ENCODE measurements at places on chromosomes 12 and 14. TPM values are rescaled to one million over a fixed set of nuclear protein-coding genes. Genes with fewer than 3 reads are reported as not detected.

DNA sequence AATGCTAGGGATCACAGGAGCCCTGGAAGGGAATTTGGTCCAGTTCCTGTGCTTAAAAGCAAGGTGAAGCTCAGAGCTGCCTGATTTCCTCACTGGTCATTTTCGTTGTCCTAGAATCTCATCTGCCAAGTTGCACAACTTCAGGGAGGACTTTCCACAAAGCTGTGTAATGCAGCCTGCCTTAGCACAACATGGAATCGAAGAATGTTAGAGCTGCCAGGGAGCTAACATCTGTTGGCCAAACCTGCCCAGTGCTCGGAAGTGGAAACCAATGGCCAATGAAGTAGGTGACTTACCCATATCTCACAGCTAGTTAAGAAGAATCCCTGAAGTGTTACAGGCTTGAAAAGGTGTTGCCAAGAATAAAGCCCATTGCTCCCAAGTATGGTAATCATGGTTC, 79.9 kb upstream of the SSTR1 start:
- DNase-seq: no peak

- DNase-seq: no peak
Observed at GRCh38 chr14:50479041-50479440, 53.3 kb downstream of the MAP4K5 start.

DNA sequence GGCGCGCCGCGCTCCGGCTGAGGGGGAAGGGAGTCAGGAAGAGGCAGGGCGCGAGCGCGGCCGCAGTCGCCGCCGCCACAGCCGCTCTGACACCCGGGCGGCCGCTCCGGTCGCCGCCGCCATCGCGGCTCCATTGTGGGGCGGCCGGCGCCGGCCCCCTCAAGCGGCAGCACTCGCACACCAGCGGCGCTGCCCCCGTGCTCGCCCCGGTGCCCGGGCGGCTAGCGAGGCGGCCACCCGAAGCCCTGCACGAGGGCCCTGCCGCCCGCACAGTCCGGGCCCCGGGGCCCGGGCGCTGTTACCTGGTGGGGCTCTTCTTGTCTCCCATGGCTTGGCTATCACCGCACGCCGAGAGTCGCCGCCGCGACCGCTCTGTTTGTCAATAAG, 202 bp downstream of the YAF2 start:
- no peak for DNase-seq

GRCh38 chr14:91796617-91797347, 64.9 kb upstream of the CATSPERB start:
- no peak for DNase-seq

DNA sequence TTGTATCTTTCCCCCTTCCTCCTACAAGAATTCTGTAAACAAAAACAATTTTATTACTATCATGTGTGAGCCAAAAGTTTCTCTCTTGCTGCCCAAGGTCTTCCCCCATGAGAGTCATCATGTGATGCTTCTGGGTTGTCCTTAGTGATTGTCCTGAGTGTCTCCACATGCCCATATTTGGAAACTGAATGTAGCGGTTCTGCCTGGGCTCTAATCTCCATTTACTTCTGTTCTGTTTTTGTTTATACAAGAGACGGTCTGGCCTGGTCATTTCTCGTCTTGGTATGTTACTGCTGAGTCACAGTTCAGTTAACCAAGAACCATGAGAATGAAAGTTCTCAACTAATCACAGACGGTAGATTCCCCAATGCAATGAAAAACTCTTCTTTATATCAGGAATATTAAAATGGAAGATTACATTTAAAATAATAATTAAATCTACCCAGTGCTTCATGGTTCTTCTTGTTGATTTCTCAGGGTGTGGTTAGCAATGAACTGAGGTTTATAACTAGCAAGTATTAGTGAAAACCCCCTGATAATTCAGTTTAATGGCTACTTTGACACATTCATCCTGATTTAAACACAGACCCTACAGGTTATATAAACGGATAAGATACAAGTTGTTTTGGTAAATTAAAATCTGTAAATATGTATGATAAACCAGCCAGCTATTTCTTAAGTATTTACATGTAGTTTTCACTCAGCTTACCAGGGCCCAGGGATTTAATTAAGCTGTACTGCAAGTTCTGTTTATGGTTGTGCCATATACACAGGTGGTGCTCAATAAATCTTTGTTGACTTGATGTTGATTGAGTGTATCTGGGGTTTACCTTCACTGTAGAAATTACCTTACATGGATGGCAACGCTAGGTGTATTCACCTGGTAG, 81.1 kb downstream of the PELI2 start:
- DNase-seq: peak; percentile 82

DNA sequence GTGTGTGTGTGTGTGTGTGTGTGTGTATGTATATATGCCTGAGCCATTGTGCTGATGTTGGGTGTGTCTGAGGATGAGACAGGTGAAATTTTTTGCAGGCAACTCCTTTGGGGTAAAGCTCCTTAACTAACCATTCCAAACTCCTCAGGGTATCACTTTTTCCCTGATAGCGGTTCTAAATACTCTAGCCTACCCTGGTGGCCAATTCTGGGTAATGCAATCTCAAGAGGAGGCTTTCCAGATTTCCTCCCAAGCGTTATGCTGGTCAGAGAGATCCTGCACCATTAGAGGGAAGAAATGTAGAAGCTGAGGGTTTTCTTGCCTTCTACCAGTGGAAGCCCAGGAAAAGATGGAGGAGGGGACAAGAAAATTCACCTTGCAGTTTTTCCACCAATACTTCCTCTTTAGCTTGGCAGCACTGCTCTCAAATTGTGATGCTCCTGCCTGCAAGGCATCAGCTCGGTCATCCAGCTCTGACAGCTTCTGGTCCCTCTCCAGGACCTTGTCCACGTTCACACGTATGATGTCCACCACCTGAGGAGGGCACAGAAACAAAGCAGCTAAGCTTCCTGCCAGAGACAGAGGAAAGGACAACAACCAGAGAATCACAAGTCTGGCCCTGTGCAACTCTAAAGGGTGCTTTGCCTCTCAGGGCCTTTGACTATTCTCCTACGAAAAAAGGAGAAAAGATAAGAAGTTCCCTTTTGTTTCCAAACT, 4.9 kb downstream of the VAMP1 start:
- DNase-seq: peak; percentile 74

GRCh38 chr14:72961579-72962335, 35.5 kb downstream of the DCAF4 start:
- DNase-seq: no peak

SLC2A14 gene
- 4.5 TPM for total RNA-seq

DNA sequence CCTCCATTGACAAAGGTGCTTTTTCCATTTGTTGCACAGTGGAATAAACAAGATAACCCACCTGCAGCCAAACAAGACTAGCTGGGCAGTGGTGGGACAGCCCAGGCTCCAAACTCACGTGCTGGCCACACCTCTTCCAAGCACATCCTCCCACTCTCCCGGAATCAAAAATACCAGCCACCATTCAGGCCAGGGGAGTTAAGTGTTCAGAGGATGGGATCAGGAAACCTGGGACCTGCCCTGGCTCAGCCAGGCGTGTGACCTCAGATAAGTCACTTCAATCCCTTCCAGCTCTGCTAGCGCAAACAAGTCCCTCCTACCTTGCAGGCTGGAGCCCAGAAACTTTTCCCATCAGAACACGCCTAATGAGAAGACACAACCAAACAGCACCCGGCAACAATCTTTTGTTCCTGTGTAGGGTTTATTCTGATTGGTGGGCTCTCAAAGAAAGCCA, 43.3 kb downstream of the ACTN1 start:
- DNase-seq: peak; percentile 44

RBM19 gene
- total RNA-seq: 19.6 TPM

DNA sequence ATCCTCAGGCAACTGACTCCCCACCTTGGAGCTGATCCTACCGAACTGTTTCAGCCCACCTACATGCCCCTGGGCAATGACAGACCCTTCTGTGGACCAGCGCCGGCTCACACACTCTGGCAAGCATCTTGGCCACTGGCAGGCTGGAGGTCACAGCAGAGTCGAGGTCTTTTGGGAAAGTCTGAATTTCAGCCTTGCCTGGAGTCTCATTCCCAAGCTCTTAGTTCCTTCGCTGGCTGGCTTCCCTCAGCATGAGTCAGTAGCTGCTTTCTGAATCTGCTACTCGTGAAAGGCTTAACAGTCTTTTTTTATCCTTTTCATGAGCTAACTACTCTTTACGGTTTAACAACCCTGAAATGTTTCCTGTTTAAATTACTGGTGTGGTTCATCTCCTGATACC, 44.5 kb downstream of the ASCL4 start:
- DNase-seq: no peak

SLC17A8 gene
- total RNA-seq: 0.11 TPM

GRCh38 chr12:27193854-27194544, 50.1 kb upstream of the STK38L start:
- no peak for DNase-seq

CEP170B gene
- 13.8 TPM for total RNA-seq

DNA sequence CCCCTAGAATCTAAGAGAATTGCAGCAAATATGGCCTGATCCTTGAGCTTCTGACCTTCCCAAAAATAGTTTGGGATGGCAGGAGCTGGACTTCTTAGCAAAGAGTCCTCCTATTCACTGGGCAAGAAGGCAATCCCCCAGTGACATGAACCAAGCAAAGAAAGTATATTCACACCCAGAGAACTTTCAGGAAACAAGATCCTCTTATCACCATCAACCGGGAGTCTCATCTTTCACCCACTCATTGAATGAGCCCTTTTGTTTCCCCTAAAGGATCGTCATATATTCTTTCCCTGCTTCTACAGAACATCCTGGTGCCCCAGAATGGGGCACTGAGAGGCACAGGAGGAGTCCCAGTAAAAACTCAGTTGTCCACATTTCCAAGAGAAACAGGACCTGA, 19.7 kb downstream of the SPTB start:
- DNase-seq: no peak

- no peak for DNase-seq
Observed at GRCh38 chr12:11886339-11886738, 184.4 kb upstream of the BCL2L14 start.

TBC1D30 gene
- 4.1 TPM for total RNA-seq

DNA sequence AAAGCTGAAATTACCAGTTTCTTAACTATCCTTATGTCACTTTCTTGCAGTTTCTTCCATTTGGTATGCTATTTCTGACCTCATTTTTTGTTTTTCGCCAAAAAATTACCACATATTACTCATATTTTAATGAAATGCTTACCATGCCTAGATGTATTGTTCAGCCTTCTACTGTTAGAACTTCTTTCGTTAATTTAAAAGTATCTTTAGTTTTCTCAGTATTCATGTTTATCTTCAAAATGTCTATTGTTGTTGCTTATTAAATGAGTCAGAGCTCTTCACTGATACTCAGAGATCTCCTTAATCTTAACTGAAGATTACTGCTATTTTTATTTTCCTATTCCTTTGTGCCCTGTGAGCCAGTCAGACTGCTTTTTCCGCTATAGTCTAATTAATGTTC, 20.5 kb downstream of the RAP1B start:
- no peak for DNase-seq

DNA sequence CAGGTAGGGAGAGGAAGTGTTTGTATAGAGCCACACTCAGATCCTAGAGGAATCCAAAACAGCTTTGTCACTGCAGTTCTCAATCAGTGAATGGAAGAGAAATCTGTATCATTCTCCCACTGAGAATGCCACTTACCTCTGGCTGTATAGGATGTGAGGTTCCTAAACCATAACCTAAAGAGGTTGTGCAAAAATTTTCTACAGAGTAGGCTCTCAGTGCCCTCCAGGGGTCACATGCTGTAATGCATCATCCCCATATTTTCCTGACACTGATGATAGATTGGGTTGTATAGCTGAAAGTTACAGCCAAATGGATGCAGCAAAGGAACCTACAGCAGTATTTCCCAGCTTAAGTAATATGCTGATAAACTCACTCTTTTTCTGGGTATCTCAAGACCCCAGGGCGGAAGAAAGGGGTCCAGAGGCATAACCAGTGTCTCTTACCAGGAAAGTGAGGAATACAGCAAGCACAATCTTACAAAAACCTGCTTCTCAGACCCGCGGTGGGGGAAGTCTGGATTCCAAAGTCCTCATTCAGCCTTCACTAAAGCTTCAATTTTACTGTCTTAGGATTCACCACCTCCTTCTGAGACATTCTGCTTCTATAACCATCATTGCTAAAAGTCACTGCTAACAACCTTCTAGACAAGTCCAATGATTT, 3.8 kb downstream of the BCDIN3D start:
- DNase-seq: no peak

DNA sequence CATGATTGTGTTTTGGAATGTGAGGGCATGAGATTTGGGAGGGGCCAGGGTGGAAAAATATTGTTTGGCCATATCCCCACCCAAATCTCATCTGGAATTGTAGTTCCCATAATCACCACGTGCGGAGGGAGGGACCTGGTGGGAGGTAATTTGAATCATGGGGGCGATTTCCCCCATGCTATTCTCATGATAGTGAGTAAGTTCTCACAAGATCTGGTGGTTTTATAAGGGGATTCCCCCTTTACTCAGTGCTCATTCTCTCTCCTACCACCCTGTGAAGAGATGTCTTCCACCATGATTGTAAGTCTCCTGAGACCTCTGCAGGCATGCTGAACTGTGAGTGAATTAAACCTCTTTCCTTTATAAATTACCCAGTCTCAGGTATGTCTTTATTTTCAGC, 15.7 kb downstream of the OR10P1 start:
- no peak for DNase-seq

- no peak for DNase-seq
Observed at GRCh38 chr12:65152012-65152411, 17.4 kb upstream of the LEMD3 start.

GRCh38 chr12:862303-862911, 87.1 kb downstream of the RAD52 start:
- DNase-seq: no peak

DNA sequence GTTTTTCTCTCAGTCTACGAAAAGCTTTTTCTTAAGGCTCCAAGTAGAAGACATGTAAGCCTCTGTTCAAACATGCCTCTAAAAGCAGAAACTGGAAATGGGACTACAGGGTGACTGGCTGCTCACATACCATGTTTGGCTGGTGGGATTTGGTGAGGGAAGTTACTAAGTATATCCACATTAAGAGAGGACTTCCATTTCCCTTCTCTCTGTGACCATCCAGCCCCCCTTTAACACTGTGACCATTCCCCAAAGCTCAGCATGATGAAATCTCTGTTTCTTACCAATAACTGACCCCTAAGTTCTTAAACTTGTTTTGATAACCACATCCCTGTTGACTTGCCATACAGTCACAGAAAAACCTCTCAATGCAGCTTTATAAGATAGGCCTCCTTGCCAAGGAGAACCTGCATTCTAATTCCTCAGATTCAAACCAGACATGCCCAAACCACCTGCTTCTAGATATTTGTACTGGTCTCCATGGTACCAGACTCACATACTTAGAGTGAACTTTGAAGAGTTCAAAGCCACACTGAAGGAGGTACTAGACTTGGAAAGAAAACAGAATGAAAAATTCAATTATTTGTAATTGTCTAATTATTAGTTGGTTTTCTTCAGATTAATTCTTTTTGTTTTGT, 102.2 kb downstream of the VEZT start:
- DNase-seq: no peak

GPX2 gene
- not detected for total RNA-seq

- DNase-seq: no peak
Observed at GRCh38 chr12:58570411-58570810, 349.9 kb downstream of the LRIG3 start.

AQP2 gene
- 1.7 TPM for total RNA-seq

DNA sequence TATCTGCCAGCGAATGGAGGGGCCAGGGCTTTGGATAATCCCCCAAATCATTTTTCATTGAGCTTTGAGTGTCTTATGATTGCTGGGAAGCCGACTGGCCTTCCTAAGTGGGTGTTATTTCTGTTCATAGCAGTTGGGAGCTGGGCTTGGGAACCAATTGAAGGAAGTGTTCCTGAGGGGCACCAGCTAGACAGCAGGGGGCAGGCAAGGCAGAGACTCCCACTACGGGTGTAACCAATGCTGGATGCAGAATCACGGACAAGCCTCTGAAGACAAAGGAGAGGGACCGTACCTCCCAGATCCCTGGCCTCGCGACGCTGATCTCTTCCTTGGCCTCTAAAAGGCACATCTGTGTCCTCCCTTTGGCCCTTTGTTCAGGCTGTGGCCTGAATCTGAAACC, 149.0 kb upstream of the PRMT8 start:
- peak; percentile 61 for DNase-seq

Data from adrenal gland (tissue), 19 donors.